NCI-H1694 (cell line): ENCODE measurements at places on chromosomes 13 and 19.

- DNase-seq = no peak
Observed at GRCh38 chr19:57978586-57979289, 4.4 kb upstream of the C19orf18 start.

- no peak for DNase-seq
Observed at GRCh38 chr19:47315125-47315821, 5.6 kb downstream of the C5AR1 start.

- peak; percentile 89 for DNase-seq
Observed at GRCh38 chr13:39037880-39038568, at the start of the genes NHLRC3 and PROSER1. NHLRC3 (plus strand) TSS chr13:39038456; CDS start chr13:39038640, 184 bp downstream. PROSER1 (minus strand) TSS chr13:39038089; CDS start chr13:39037242, 847 bp downstream.

DNA sequence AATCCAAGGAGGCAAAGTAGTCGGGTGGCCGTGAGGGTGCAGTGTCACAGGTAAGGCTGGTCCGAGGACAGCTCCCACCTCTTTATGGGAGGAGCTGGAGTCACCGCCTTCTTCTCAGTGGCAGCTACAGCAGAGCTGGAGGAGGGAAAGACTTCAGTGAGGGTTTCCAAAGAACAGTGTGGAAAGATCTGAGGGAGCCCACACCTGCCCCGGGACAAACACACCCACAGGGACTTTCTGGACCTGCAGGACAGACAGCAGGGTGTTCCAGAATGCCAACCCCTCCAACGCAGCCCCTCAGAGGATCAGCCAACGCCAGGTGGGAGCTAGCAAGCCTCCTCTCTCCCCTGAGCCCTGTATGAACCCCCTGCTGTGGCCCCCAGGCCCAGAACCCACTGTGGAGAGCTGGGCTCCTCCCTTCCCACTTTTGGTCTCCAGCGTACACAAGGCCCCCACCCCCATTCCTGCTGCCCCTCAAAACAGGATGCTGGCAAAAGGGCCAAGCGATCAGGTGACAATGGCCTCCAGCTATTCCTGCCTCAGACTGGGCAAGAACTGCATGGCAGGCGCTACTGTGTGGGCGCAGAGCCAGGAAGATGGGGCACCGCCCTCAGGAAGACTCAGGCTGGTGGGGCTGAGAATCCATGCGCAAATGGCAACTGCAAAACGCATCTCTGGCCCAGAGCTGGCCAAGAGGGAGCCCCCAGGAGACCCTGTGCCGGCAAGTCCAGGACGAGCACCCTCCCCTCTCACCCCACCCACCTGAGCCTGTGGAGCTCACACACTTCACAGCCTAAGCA, 3.5 kb upstream of the CD320 start:
- DNase-seq = no peak

DNA sequence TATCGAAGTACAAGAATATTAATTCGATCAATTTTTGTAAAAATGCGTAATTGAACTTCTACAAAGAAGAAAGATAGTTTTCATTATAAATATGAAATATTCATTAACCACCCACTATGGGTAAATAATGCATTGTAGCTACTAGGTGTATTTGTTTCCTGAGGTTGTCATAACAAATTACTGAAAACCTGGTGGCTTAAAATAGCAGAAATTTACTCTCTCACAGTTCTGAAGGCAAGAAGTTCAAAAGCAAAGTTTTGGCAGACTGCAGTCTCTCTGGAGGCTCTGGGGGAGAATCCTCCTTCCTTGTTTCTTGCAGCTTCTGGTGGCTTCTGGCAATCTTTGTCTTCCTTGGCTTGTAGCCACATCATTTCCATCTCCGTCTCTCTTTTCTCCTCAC, 99.2 kb upstream of the MIR17HG start:
- DNase-seq = no peak

DNA sequence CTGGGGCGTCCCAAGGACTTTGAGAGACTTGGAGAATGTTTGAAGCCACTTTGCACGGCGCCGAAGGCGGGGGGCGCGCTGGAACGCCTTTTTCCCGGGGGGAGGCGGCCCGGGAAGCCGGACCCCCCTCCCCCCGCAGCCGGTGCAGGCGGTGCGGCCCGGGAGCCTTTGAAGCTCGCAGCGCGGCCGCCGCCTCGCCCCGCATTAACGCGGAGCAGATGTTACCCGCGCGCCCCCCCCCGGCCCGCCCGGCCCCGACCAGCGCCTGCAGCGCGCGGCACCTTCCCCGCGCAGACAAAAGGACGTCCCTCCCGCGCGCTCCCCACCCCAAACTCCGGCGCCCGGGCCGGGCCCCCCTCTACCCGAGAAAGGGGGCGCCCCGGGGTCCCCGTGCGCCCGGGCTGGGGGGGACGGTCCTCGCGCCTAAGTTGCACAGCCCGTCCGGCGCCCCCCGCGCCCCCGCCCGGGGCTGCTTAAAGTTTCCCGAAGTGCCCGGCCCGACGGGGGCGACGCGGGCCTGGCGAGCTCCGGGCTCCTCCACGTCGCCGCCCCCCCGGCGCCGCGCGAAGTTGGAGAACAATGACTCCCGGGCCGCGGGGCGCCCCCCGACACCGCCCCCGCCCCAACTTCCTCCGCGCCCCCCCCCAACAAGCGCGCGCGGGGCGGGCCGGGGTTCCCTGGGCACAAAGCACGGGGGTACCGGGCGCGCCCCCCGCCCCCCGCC, 685 bp downstream of the TCF3 start:
- DNase-seq = no peak

- no peak for DNase-seq
Observed at GRCh38 chr13:32381539-32381938, 46.4 kb downstream of the N4BP2L1 start.

- DNase-seq = no peak
Observed at GRCh38 chr13:39941911-39942551, 286.6 kb downstream of the COG6 start.

- no peak for DNase-seq
Observed at GRCh38 chr19:35257113-35257461, 8.3 kb downstream of the LSR start.

- no peak for DNase-seq
Observed at GRCh38 chr13:105928048-105928447, 607.4 kb downstream of the EFNB2 start.

GRCh38 chr19:30649934-30650614, 277.9 kb downstream of the ZNF536 start:
- peak; percentile 7 for DNase-seq

- no peak for DNase-seq
Observed at GRCh38 chr13:25753976-25754375, 297.8 kb downstream of the SHISA2 start.

DNA sequence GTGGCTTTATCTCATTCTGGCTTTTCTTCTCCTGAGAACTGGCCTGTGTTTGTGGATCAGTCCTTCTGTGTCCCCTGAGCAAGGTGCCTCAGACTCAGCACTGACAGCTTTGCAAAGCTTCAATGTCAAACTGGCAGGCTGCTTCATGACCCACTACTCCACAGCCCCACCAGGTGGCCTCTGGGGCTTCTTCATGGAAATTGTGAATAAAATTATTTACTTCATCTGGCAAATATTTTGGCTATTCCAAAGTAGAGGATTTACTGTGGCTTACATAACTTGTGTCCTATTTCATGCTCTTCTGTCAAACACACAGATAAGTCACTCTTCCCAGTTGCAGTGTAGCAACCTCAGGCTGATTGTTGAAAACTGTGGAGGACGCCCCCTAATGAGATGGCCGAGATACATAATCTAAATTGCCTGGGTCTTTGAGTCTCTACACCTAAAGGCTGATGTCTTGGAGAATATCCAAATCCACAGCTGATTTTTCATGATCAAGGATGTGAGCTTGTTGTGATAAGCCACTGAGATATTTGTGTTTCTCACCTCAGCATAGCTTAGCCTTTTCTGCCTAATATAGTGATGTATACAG, 721.9 kb upstream of the SLC10A2 start:
- peak; percentile 45 for DNase-seq

DNA sequence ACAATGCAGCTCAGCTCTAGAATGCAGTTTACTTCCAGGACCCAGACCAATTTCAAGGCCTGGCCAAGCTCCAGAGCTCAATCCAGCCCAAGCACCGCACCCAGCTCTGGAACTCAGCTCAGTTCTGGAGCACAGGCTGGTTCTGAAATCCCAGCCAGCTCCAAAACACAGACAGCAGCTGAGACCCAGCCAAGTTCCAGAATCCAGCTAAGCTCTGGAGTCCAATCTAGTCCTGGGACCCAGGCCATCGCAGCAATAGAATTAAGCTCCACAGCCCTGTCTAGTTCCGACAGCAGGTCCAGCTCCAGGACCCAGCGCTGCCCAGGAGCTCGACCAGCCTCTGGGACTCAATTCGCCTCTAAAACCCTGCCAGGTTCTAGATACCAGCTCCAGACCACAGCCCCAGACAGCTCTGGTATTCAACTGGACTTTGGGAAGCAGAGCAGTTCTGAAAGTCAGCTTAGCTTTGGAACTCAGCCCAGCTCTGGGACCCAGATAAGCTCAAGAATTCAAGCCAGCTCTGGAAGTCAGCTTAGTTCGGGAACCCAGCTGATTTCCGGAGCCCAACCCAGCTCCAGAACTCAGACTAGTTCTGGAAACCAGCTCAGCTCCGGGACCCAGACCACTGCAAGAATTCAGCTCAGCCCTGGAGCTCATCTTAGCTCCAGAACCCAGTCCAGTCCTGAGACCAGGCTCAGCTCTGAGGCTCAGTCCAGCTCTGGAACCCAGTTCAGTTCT, 6.8 kb downstream of the GIPC3 start:
- no peak for DNase-seq

DNA sequence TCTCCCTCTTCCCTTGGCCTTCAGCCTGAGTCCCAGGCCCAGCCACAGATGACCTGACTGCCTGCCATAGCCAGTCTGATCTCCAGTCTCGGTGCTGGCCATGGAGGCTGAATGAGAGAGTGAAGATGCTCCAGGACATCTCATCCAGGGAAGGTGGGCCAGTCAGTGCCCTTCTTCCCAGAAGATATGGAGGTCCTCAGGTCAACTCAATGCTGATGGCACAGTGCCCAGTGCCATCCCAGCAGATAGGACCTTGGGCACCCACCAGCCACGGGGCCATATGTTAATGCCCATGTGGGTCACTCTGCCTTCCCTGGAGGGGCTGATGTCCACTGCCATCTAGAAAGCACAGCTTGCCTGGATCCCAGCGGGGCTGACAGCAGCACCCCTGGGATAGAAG, 7.2 kb downstream of the VSTM2B start:
- no peak for DNase-seq

DNA sequence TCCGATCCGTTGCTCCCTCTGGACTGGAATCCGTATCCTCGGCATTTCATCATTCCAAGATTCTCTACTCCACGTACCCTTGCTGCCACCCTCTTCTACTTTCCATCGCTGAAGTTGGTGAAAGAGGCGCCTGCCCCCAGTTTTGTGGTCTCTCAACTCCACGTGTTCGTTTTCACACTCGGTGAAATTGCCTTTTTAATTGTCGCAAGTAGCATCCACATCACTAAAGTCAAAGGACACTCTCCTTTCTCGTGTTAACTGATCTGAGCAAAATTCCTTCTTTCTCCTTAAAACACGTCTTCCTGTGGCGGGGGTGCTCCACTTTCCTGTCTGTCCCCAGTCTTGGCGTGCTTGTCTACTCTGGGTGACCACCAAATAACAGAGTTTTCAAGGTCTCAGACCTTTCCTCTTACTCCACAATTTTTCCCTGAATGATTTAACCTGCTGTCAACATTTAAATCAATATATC, 1.1 kb upstream of the TMTC4 start:
- no peak for DNase-seq

DNA sequence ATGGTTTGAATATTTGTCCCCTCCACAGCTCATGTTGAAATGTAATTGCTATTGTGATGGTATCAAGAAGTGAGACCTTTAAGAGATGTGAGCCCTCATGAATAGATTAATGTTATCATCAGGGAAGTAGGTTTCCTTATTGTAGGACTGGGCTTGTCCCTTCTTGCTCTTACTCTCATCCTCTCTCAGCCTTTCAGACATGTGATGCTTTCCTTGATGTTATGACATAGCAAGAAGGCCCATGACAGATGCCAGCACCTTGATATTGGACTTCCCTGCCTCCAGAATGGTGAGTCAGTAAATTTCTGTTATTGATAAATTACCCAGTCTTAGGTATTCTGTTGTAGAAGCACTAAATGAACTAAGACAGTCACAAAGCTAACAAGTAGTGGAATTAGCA, 5.7 kb upstream of the ZMYM2 start:
- DNase-seq = no peak
